NCI-H1694 treated with DMSO at 0.1 percent for 48 hours (cell line): ENCODE measurements at places on chromosomes 3 and 15.

- DNase-seq, result no peak
These were observed 54.5 kb upstream of the LRIG1 start for GRCh38 chr3:66555214-66555844.

DNA sequence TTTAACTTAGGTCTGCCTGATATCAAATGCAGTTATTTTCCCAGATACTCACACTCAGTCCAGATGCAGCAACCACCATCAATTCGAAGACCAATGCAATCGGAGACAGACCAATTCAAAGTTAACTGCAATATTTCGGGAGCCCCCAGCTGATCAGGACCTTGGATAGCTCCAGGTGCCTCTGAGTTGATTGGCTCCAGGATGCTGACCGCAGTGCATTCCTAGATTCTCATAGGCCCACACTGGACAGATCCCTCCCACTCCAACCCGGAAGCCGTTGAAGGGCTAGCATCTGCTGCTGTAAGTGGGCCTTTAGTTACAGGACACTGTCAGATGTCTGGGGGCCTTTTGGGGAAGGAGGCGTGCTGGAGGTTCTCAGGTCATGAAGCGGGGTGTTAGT lies 89.5 kb upstream of the ATP2B2 start:
- DNase-seq, result no peak

- DNase-seq, result no peak
These were observed 1.1 kb downstream of the TP63 start for GRCh38 chr3:189632242-189632641.

GRCh38 chr15:82044373-82045178 lies 1.2 kb downstream of the MEX3B start:
- DNase-seq, result peak; percentile 34

DNA sequence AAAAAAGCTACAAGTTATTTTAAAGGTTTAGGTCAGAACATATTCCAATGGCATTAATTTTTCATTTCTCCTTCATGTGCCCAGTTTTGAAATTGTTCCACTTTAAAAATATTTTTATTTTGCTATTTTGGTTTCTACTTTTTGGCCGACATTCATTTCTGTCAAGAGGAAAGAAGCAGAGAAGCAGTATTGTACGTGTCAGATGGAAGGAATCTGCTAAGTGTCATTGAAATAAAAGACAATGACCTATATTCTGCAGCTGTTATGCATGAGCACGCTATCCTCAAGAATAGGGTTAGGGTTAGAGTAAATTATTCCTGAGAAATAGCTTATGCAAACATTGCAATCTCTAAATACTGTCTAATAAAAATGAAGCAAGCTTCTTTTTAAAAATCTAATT lies 941.7 kb downstream of the TUSC7 start:
- DNase-seq, result no peak

DNA sequence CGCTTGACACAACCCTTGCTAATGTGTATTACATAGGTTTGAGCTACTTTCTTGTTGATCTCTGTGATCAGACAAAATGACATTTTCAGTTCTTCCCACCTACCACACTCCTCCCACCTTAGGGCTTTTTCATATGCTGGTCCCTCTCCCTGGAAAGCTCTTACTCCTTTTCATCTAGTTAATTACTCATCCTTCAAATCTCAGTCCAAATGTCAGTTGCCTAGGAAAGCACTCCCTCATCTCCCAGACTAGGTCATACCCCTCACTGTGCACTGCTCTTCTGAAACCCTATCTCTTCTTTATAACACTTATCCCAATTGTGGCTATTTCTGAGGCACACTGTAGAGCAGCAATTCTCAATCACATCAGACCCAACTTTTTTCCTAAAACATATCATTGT lies 7.3 kb downstream of the ZNF106 start:
- no peak for DNase-seq

GRCh38 chr3:71195492-71195891 lies 388.0 kb downstream of the FOXP1 start:
- no peak for DNase-seq

DNA sequence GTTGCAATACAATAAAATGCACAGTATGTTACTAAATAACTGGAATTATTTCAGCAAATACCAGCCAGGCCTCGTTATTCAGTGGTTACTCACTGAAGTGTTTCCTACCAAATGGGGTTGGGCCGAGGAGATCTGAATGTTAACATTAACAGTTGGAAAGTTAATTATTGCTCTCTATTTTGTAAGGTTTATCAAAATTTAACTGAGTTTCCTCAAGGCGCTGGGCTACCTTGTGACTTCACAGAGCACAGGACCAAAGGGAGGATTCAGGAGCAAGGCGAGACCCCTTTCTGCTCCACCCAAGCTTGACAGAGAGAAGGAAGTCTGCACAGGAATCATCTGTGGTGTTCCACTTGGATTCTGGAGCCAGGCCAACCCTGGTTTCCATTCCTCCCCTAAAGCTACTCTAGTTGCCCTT lies 21.6 kb downstream of the ADAMTS9 start:
- DNase-seq, result no peak

- no peak for DNase-seq
These were observed 40.3 kb upstream of the PARL start for GRCh38 chr3:183924956-183925355.

DNA sequence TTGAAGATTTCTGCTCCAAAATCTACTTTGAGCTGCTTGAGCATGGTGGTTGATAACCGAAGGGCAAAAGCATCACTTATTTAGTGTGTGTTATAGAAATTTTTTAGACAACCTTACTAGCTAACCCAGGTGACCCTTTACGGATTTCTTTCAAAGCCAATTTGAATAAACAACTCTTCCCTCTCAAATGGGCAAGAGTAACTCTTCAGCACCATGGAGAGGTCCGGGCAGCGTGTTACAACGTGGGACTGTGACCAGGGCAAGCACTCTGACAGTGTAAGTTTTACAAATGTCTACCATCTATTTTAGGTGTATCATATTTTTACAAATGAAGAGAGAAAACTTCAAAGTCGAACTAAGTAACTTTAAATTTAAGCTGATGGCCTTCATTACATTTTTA lies 471.8 kb downstream of the MFSD1 start:
- no peak for DNase-seq

DNA sequence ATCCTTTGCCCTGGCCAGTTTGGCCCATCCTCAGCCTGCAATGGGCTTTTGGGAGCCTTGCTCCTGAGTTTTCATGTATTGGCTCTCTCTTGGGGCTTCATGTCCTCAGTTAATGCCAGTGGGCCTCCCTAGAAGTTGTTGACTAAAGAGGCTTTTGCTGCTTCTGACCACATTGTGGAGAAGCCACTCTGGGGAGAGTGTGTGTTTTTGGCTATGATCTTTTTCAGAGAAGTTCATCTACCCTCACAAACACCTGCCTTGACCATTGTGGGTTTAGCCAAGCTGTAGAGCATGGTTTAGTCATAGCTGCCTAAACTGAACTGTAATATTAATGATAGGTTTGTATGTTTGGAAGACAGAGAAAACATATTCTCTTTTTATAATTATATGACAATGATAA lies 6.0 kb downstream of the MRAS start:
- no peak for DNase-seq

- DNase-seq, result no peak
These were observed 14.3 kb downstream of the ZIC4 start for GRCh38 chr3:147391781-147392624.

- no peak for DNase-seq
These were observed 84.0 kb upstream of the TRA2B start for GRCh38 chr3:186021673-186022362.

DNA sequence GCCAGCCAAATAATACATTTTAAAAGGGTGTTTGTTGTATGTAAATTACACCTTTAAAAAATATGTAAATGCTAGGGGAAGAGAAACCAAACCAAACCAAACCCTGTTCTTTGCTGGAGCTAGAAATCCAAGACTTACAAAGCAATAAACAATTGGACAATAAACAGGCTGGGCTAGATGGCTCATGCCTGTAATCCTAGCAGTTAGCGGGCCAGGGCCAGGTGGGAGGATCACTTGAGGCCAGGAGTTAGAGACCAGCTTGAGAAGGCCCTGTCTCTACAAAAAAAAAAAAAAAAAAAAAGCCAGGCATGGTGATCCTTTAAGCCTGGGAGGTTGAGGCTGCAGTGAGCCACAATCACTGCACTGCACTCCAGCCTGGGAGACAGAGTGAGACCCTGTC lies 12.5 kb downstream of the STOML1 start:
- DNase-seq, result no peak

DNA sequence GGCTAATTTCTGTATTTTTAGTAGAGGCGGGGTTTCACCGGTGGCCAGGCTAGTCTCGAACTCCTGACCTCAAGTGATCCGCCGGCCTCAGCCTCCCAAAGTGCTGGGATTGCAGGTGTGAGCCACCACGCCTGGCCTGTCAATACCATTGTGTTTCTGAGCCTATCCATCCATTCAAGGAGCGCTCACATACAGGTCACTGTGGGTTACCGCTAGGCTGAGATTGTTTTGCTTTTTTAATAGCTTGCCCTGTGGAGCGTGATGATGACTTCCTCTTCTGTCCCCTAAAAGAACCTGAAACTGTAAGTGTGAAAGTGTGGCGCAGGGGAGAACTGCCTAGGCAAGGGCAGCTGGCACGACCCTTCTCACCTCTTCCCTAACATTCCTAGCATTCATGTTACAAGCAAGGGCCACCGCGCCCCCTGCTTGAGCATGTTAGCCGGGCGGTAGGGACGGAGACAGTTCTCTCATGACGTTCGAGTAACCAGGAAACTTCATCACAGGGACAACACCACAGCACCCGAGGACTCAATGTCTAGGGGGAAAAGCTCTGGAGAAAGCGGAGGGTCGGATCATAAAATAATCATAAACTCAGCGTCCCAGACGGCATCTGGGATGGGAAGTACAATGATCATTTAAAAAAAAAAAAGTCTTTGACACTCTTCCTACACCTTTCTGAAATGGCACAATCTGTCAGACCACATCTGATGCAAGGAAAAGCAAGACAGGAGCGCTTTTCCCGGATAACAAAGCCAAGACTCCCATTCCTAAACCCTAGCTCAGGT lies 790 bp downstream of the LAMP3 start:
- DNase-seq, result no peak

DNA sequence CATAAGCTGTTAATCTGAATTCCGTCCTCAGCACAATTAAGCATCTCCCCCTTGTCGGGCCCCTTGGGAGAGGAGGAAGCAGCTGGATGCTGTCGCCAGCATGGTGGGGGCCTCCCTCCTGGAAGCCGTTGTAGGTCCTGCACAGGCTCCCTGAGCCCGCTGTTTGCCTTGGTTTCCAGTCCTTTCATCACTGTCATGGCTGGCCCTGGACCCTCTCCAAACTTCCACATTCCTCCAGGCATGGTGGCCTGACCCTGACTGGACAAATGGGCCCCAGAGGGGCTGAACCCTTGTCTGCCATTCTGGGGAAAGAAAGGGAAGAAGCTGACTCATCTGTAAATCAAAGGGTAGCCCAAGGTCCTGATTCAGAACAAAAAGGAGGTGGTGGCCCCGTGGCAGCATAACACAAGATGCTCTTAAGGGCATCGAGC lies 300.5 kb upstream of the LRRFIP2 start:
- no peak for DNase-seq

GRCh38 chr3:169999433-169999832 lies 32.8 kb downstream of the SEC62 start:
- no peak for DNase-seq

- DNase-seq, result no peak
These were observed 49.5 kb downstream of the CLDN1 start for GRCh38 chr3:190272747-190273146.

DNA sequence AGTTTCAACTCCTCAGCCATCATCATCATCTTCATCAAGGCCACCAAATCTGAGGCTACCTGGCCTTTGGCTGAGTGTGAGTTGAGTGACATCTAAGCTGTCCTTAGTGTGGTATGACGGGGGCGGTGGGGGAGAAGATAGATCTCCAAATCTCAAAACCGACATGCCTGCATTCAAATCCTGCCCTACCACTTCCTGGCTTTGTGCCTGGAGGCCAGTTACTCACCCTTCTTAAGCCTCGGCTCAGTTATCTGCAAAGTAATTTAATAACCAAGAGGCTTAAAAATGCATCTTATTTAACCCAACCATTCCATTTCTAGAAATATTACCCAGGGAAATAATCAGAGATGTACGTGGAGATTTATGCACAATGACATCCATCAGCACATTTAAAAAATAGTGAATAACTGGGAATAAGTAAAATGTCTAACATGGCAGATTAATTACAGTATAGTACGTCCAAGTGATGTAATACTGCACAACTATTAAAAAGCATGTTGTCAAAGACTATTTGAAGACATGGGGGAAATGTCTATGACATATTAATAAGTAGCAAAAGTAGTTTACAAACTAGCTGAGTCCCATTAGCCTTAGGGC lies 167.4 kb downstream of the NTRK3 start:
- no peak for DNase-seq

DNA sequence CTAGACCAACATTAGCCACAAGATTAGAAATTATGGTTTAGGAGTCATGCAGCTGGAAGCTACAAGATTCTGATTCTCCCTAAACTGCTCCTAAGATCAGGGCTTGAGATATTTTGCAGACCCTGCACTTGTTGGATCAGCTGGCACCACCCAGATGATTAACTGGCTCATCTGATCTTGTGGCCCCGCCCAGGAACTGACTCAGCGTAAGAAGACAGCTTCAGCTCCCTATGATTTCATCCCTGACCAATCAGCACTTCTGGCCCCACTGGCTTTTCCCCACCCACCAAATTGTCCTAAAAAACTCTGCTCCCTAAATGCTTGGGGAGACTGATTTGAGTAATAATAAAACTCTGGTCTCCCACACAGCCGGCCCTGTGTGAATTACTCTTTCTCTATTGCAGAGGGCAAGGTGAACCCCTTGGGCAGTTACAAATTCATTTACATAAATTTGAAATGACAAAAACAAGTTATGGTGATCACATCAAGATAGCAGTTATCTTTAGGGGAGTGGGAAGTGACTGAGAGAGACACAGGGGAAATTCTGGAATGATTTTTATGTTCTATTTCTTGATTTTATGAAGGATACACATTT lies 76.5 kb downstream of the CD200R1L start:
- no peak for DNase-seq

DNA sequence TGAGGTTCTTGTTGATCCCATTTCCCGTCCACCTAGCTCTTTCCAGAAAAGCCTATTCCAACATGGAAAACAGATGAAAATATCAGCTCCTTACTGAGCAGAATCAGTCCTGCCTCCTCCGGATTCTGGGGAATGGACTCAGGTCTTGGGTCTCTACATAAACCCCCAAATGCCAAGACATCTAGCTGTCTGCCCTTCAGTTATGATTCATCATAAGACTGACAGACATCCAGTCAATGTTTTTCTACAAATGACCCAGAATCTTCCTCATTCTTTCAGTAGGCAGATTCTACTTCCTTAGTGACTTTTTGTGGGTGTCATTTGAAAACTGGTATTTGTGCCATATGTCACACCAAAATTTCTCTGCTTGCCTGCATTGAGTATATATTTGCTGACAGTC lies 103.0 kb upstream of the TGFBR2 start:
- no peak for DNase-seq
